ENCODE measurements at places on chromosomes 4 and X.

- peak; percentile 91 for DNase-seq
These were observed 63.1 kb upstream of the IRF2 start for GRCh38 chr4:184537269-184538022.

GRCh38 chrX:136588036-136588435, 56.0 kb downstream of the VGLL1 start:
- no peak for DNase-seq

DNA sequence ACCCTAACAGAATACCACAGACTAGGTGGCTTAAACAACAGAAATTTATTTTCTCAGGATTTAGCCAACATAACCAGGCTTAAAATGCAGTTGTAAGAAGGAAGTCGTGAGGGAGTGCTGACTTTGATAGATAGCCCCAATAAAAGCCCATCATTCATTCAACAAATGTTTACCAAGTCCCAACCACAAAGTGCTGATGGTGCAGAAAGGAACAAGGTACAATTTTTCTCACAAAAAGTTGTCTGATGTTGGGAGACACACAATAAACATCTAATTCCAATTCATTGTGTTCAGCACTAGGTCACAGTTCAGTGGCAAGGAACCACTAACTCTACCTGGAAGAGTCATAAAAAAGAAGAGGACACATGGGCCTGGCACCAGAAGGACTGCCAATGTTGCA, 42.2 kb downstream of the AKAP4 start:
- DNase-seq, result no peak

GRCh38 chrX:80312448-80312847, 107.8 kb upstream of the TENT5D start:
- no peak for DNase-seq

- no peak for DNase-seq
These were observed 1811.6 kb downstream of the ARAP2 start for GRCh38 chr4:34432706-34433105.

DNA sequence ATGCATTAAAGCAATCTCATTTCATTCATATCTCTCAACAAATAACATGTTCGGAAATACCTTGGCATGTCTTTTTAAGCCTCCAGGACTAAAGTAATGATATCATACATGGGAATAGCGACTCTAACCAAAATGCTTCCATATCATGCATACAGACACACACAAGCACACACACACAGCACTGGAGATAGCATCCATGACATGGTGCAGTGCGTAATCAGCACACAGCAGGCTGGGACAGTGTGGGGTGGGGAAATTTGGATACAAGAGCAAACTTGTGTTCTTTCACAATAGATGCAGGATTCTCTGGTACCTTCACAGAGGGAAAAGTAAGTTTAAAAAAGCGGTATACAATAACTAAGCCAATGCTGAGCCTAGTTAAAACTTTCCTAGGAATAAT, 132.3 kb upstream of the HPGD start:
- DNase-seq, result no peak

GRCh38 chr4:173807347-173807746, 277.3 kb upstream of the HAND2 start:
- no peak for DNase-seq

DNA sequence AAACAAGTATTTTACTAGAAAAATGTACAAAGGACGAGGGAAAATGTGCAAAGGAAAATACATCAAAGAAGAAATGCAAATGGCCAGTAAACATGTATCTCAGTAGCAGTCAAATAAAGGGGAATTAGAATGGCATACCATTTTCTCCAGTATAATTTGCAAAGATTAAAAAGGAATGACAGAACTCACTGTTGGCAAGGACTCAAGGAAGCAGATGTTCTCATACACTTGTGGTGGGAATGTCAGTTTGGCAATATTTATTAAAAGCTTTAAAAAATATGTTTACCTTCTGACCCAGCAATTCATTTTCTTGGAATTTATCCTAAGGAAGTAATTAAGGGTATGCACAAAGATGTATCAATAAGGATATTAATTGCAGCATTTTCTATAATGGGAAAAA, 7.6 kb downstream of the CLCN5 start:
- no peak for DNase-seq

DNA sequence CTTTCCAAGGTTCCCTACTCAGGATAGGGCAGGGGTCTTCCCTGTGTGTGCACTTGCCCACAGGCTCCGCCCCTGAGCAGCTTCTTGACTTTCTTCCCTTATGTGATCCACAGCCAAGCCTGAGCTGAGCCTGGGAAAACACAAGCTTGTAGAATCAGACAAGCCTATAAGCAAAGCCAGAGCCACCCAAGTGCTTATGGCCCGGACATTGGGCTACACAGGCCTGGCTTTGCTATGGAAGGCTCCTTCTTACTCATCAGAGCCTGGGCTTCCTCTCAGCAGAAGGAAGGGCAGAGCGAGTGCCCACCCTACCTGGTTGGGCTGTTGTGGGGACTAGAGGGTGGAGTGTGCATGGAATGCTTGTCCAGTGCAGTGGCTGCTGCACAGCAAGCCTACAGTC, 1.3 kb upstream of the TNIP2 start:
- no peak for DNase-seq

DNA sequence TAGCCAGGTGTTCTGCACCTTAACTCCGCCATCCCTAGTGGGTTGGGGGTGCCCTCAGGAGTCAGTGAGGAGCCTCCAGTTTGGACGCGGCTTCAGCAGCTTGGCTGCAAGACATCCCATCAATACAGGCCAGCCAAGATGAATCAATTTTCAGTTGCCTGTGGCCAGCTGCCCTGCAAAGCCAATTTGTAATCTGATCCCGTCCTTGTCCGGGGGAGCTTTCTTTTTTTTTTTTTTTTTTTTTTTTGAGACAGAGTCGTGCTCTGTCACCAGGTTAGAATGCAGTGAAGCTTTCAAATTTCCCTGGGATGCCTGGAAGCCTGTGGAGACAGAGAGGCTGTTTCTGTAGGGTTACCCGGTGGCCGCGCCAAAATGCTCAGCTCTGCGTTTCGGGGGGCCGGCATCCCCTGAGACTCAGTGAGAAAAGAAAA, 192.5 kb downstream of the ASMT start:
- no peak for DNase-seq

- no peak for DNase-seq
These were observed 27.6 kb upstream of the CFAP299 start for GRCh38 chr4:80307774-80308465.

GRCh38 chr4:93646233-93646930, 182.2 kb upstream of the ATOH1 start:
- DNase-seq, result no peak

DNA sequence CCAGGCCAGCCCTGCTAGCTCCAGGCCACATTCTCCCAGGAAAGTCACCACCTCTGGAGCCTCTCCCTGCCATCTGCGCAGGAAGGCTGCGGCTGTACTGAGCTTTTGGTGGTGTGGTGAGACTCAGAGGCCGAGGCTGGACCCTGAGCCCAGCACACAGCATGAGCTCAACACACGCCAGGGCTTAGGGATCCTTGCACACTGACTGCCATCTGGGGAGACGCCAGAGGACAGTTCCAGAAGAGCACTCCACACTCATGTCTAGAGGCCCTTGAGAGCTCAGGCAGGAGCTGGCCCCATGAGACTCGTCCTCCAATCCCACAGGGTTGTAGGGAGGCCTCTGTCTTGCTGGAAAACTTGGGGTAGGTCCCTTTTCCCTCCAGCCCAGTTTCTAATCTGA, 40.6 kb downstream of the ABLIM2 start:
- DNase-seq, result no peak

- no peak for DNase-seq
These were observed 55.8 kb downstream of the MBNL3 start for GRCh38 chrX:132433001-132433400.

GRCh38 chr4:36337665-36338185, 56.3 kb downstream of the DTHD1 start:
- no peak for DNase-seq

DNA sequence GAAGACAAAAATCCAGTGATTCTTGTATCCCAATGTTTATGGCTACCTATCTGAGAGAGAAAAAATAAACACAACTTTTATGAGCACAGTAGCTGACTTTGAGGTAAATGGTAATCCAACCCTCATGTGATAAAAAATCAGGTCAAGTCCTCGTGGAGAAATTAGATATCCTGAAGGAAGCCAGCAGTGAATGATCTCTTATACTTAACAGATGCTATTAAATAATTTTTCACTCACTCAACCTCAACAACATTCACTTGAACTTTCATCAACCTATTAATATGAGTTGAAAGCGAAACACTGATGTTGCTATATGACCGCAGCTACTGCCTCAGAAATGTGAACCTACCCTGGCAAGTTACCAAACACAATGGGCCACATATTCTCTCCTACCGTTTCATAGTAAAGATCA, 105.4 kb downstream of the GPC3 start:
- no peak for DNase-seq

DNA sequence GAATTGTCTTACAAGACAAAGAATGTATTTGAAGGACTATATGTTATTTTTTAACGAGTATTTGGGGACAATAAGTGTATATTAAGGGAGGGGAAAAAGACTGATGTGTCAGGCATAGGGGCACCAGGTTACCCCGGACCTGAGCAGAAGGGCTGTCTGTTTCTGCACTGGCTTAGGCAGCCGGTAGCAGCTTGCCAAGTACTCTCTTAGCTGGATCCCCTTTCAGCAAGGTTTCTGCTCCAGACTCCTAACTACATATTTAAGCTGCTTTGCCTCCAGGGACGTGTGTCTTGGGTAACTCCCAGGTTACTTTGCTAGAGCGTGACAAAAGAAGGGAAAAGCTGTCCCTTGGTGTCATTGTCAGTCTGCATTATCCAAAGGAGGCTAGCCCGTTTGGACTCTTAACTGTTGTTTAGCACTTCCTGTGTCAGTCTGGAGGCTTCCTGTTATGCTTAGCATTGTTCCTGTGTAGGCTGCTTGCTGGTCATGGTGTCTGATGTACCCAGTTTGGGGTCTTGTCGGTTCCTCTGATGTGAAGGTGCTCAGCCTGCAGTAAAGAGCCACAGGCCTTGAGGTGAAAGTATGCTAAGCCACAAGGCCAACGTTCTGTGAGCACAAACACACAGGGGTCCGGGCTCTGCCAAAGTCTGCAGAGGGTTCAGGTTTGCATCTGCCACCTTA, 11.6 kb downstream of the CXCR3 start:
- peak; percentile 44 for DNase-seq

DNA sequence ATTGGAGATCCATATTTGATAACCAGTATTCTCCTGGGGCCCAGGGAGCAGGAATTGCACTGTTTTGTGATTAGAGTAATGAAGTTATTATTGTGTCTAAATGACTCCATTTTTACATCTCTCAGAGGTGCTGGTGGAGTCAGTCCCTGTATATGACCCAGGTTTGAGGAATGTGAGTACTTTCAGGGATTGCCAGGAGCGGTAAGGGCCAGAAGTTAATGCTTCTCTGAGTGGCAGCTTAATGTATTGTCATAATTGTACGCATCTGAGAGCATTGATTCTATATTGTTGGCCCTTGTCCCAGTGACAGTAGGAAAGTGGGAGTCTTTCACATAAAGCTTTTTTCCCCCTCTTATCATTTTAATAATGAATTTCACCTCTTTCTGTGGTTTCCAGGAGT, 146.2 kb downstream of the GATB start:
- no peak for DNase-seq

GRCh38 chr4:138852681-138853080, 162.9 kb upstream of the NOCT start:
- DNase-seq, result no peak

GRCh38 chrX:63661676-63662075, 123.3 kb downstream of the ARHGEF9 start:
- no peak for DNase-seq

DNA sequence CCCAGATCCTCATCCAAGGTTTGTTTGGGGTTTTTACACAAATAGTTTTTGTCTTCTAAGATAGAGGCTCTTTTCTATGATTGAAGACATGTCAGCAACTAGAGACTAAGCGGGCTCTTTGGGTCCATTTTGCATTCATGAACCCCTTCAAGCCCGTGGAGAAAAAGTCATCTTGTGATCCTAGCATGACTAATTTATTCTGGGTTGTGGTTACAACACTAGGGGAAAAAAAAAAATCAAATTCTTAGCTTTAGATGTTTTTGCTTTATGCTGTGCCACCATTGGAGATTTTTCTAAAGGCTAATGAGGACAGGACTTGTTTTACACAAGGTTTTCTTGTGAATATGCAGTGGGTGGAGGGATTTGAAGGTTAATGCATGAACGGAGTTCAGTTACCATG, 440.0 kb downstream of the PCDH7 start:
- no peak for DNase-seq

- DNase-seq, result no peak
These were observed 129.6 kb upstream of the RASGEF1B start for GRCh38 chr4:81601358-81601694.

GRCh38 chr4:124085561-124086180, 626.9 kb downstream of the ANKRD50 start:
- DNase-seq, result no peak

DNA sequence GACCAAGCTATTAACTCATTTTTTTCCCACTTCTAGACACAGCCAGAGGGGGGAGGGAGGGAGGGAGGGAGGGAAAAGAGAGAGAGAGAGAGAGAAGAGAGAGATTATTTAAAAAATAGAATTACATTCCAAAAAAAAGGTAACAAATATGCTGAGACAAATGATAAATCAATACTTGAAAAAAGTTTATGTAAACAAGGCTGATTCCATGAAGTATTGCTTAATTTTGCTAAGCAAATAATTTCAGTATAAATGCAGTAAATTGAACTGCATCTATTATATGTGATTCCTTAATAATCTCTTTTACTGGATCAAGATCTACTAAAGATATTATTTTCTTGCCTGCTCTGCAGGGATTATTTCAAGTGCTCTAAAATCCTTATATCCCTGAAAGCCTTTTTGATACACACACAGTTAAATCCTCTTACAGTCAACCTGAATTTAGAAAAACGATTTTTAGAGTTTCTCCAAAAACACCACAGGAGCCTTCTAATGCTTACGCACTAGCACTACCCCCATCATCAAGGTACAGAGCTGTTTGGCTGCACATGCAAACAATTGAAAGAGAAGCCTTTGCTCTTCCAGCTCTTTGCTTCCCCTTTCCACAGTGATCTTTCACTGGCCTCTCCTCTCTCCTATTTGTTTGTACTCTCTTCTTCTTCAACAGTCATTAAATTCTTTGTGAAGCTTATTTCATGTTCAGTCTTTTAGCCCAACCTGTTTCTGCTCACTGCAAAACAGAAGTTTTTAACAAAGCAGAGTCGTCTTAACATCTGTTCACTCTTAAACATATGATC, 426.3 kb upstream of the FAM241A start:
- no peak for DNase-seq

DNA sequence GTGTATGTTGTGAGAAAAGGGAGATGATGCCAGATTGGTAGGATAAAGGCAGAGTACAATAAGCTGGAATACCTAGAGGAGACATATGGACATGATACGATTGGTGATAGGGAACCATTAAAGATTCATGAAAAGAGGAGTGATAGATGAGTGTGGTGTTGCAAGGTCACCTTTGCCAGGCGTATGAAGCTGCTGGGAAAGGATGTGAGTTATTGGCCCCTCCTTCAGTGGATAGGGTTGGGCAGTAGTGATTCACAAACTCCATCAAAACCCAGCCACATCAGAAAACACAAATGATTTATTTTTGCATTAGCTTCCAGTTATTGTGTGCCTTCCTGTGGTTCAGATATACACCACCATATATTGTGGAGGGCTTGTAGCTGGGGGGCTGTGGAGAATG, 34.3 kb downstream of the TMEM164 start:
- no peak for DNase-seq

GRCh38 chr4:84221704-84222103, 277.4 kb downstream of the NKX6-1 start:
- no peak for DNase-seq

Measured in CD4-positive, alpha-beta T cell treated with Interleukin-1 beta for 1 hour (primary cell).